OCI-LY7 (cell line): ENCODE measurements at places on chromosomes 5 and 9.

DNA sequence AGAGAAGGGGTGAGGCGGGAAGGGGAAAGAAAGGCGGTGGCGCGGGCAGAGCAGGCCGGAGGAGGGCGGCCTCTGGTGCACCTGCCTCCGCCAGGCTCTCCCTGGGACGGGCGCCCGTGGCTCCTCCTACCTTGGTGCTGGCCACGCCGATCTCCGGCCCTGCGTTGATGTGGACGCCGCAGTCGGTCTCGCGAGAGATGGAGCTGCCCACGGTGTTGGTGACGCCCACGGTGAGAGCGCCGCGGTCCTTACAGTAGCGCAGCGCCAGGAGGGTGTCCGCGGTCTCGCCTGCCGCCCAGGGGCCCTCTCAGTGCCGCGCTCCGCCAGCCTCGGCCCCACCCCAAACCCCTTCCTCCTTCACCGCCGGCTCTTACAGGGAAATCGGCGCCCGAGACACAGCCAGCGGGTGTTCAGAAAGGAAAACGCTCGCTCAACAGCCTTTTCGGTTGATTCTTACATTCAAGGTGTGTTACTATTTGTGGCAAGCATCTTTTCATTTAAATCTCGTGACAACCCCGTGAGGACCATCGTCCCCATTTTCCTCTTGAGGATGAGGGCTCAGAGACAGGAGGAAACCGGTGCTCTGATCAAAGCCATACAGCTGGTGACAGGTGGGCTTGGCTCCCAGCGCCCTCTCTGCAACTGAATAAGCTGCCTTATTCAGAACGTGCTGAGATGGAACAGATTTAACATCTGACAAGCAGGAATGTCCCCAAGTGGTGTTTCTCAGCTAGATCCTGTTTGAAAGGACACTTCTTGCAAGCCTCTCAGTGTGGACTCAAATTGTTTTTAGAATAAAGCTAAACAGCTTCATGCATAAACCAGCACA is 22.0 kb upstream of the MAPK9 start:
- DNase-seq: no peak

DNA sequence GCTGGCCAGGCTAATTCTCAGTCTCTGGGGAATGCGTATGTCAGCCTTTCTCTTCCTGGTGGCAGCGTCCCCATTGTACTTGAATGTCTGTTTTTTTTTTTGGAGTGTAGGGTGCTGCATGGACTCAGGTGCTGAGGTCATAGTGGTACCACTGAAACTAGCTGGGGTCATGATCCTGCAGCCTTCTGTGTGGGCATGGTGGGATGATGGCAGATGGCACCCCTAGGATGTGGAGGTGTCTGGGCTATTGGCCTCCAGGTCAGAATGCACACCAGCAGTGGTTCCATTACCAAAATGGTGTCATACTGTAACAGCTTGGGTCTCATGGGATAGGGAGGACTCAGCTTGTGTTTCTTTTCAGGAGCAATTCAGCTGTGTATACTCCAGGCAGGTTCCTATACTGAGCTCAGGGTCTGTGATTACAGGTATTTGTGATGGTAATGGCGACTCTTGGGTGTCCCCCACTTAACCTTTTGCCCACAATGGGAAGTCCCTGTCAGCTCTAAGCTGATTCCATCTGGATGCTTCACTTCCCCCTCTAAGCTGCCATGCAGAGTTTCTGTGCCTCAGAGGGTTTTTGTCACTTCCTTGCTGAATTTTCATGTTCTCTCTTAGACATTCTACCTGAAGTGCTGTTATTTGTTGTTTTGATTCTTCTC is 17.9 kb downstream of the HSD17B4 start:
- DNase-seq: no peak

DNA sequence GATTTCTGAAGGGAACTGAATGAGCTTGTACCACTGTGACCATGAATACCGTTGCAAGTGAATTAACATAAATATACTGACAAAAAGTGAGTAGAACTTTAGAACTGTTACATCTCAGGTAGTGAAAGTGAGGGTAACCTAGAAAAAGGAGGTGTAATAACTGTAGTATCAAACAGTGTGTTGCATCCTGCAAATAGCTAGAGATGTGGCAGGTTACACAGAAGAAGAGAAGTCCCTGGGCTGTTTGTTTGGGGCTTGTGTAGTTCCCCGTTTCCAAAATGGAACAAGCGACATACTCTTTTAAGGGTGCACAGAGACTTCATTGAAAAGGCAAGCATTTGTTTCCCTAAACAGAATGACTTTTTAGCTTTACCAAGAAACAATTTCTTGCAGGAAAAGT is 214.8 kb downstream of the NR3C1 start:
- DNase-seq: no peak

- no peak for DNase-seq
Observed at GRCh38 chr9:97397220-97397619, 14.7 kb upstream of the TDRD7 start.

GRCh38 chr9:114374936-114375335 is 12.8 kb downstream of the AKNA start:
- no peak for DNase-seq

DNA sequence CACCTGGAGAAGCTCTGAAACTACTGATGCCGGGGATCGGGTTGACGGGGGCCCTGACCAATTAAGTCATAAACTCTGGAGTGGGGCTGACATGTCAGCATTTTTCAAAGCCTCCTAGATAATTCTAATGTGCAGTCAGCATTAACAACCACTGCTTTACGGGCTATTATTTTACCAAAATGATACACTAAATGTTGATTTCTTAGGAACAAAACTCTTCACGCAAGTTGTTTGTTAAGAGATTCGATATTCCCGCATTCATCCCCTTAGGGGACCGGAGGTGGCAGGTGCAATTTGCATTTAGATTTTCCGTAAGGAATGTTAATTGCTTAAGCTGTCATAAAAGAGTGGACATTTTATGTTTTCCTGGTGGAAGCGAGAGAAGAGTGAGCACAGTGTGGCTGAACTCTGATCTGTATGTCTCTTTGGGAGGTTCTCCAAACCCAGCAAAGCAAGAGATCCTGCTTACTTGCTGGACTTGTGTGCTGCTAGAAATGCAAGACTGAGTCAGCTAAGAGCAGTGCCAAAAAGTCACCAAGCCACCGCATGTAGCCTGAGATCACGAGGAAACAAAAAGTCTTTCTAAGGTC is 77.6 kb downstream of the UGCG start:
- DNase-seq: no peak

DNA sequence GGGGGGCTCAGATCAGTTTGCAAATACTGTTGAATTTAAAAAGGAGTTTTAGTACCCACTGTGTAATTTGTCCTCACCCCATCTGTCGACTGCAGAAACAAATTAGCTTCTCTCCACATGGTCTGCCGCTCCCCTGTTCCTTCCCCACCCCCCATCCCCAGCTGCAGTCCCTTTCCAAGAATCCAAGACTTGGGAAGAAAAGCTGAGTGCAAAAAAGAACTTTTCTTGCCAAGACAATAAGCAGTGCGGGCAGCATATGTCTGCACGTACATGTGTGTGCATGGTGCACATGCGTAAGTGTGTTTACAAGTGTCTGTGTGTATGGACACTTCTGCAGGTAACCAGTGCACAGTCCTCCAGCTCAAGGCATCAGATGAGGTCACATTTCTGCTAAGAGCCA is 125.7 kb upstream of the SMIM23 start:
- DNase-seq: no peak

DNA sequence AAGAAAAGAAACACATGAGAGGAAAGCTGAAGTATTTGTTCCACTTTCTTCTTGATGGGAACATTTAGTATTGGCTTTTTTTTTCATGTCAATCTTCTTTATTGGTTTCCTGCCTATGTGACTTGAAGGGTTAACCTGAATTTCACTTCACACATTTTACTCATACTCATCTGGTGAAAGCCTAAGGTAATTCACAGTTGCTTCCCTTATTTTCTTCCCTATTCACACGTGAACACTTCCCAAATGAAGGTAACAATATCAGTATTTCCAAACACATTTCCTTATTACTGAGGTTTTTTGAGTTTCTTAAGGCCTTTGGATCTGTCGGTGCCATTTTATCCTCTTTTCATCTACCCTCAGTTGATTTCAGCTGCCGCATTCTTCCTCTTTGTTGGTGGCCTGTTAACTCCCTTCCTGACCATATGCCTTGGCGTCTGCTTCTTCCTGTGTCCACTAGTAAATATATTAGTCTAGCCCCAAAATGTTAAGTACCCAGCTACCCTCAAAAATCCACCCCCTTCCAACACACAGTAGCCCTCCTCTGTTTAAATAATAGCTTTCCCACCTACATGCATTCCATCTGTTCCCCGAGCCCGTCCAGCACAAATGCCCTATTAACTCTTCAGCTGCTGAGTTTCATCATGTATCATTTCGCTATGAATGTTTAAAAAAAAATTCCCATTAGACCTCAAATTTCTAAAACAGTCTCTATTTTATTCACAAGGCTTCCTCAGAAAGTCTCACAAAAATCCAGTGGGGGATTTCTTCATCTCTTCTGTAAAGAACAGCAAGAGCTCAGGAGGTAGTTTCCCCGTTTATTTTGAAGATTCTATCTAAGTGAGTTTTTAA is 97.3 kb downstream of the USP20 start:
- no peak for DNase-seq

DNA sequence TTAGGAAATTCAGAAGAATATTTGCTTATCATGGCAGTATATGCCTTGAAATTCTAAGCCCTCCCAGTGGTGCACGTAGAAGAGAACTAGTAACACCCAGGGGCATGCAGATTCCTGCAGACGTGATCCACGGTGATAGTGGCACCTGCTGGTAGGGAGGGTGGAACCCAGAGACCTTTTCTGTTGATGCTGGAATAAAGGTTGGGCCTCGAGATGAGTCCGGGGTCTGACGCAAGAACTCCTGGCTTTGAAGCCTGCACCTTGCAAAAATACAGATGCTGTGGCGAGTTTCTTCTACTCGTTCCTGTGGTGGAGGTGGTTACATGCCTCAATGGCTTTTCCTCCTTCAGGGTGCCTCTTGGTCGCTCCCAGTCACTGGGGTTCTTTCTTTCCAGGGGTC is 39.5 kb upstream of the PHF2 start:
- no peak for DNase-seq

GRCh38 chr9:124251605-124252378 is 6.0 kb upstream of the NEK6 start:
- no peak for DNase-seq

GRCh38 chr5:126645132-126645531 is 44.4 kb downstream of the PHAX start:
- DNase-seq: no peak

DNA sequence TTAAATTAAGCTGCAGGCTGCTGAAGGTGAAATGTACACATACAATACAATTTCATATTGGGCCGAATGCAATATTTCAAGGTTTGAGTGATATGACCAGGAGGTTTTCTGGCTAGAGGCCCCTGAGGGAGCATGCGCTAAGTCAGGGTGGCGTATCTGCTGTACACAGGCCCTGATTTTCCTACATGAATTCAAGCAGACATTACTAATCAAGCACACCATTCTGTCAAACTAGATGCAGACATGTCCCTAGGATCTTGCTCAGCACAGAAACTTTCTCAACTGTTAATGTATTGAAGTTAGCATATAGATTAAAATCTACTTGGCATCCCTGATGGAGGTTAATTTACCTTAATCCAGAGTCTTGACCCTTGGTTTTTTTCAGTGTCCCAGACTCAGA is 10.7 kb upstream of the LECT2 start:
- DNase-seq: no peak

- DNase-seq: no peak
Observed at GRCh38 chr5:29414681-29415080, 1778.8 kb upstream of the CDH6 start.

- no peak for DNase-seq
Observed at GRCh38 chr5:170746075-170746960, 37.2 kb upstream of the GABRP start.
